ENCODE measurements at places on chromosomes 3 and 15. TPM values are rescaled to one million over a fixed set of nuclear protein-coding genes. Genes with fewer than 3 reads are reported as not detected.

DNA sequence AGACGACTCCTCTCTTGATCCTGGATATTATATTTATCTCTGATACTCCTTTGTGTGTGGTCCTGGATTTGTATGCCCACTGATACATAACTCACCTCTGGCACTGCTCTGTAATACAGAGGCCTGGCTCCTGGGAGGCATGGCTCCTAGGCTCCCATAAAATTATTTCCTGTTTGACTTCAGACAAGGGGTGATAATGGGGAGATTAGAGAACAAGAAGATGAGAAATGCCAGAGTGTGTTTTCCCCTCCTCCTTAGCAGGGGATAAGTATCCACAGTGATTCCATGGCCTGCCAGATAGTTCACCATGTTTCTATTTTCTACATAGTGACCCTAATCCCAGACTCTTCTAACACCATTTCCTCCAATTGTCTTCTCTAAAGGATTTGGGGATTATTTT lies 165.7 kb upstream of the PLSCR5 start:
- DNase-seq, result no peak

The PAQR5 gene
- total RNA-seq, result 0.38 TPM

- peak; percentile 25 for DNase-seq
Measured at GRCh38 chr3:179072100-179072438, 460 bp upstream of the ZMAT3 start.

DNA sequence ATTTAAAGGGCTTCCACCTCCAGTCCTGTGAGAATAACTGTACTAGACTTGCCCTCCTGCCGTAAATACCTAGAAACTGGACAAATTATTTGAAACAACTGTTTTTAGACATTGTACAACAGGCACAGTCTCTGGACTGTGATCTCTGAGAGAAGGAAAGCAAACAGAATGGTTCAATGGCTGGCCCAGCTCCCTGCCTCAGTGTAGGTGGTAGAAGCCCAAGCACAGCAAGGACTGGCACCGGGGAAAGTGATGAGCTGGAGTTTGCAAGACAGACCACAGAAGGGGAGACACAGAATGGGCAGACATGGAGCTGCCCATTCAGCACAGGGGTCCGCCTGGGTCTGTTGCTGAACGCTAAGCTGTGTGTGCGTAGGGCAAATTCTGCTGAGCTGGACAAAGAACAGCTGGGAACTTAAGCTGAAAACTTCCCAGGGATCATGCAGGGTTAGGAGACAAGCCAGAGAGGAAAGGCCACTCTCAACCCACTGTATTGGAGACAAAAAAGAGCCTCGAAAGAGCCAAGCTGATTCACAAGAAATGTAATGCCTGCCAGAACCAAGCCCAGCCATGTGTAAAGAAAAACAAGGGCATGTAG lies 52.6 kb upstream of the SEC61A1 start:
- no peak for DNase-seq

The PIERCE2 gene
- 6.8 TPM for total RNA-seq

The TMEM45A gene
- 2.3 TPM for total RNA-seq

GRCh38 chr3:58996730-58997129 lies 53.1 kb downstream of the CFAP20DC start:
- DNase-seq, result no peak

- no peak for DNase-seq
Measured at GRCh38 chr3:143236226-143236964, 116.8 kb downstream of the CHST2 start.

DNA sequence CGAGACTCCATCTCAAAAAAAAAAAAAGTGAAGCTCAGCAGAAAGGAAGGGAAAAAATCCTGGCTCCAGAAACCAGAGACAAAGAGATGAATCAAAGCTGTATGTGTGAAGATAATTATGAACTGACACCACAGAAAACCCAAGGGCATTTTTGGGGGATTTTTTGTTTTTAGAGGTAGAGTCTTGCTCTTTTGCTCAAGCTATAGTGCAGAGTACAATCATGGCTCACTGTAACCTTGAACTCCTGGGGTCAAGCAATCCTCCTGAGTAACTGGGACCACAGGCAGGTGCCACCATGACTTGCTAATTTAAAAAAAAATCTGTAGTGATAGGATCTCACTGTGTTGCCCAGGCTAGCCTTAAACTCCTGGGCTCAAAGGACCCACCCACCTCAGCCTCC lies 22.8 kb downstream of the HCLS1 start:
- DNase-seq, result no peak

GRCh38 chr3:30511524-30512251 lies 94.7 kb upstream of the TGFBR2 start:
- no peak for DNase-seq

DNA sequence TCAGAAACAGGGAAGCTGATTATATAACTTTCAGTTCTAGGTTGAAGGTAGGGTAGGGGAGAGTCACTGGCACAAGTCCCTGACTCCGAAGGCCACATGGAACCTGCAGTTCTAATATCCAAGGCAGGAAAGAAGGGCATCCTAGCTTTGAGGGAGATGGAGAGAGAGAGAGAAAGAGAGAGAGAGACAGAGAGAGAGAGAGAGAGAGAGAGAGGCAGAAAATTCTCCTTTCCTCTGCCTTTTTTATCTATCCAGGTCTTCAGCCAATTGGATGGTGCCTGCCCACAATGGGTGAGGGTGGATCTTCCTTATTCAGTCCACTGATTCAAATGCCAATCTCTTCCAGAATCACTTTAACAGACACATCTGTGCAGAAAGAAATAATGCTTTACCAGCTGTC lies 35.7 kb upstream of the TMEM45A start:
- DNase-seq, result no peak

The MOBP gene
- not detected for total RNA-seq

The SIDT1 gene
- total RNA-seq, result 1.3 TPM

The ZNF662 gene
- 4.0 TPM for total RNA-seq

DNA sequence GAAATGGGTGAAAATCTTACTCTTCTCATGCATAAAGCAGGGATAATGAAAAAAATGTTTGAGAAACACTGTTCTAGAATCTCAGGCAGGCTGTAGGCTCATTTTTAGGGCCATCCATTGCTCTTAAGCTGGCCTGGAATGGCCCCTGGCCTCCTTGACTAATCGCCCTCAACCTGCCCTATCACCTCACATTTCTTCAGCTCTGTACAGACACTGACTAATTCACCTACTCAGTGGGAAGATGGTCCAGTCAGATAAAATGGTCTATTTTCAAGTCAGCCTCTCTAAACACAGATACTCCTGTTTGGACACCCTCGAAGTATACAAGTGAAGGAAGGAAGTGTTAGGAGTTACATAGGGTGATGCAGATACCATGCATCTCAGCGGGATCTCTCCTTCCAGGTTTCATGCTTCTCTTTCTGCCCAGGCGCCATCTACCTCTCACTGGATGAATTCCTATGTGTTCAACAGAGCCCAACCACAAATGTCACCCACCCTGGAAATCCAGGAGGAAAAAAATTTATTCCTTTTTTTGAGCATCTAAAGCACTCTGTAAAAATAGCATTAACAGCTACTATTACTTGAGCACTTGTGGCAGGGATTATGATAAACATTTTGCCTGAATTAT lies 12.1 kb downstream of the FMN1 start:
- no peak for DNase-seq

- peak; percentile 71 for DNase-seq
Measured at GRCh38 chr15:70605606-70606410, 157.6 kb downstream of the UACA start.

The FMN1 gene
- total RNA-seq, result 5.5 TPM

GRCh38 chr15:92025706-92026270 lies 172.3 kb downstream of the SLCO3A1 start:
- DNase-seq, result no peak

- no peak for DNase-seq
Measured at GRCh38 chr3:79351699-79352098, 416.1 kb downstream of the ROBO1 start.

DNA sequence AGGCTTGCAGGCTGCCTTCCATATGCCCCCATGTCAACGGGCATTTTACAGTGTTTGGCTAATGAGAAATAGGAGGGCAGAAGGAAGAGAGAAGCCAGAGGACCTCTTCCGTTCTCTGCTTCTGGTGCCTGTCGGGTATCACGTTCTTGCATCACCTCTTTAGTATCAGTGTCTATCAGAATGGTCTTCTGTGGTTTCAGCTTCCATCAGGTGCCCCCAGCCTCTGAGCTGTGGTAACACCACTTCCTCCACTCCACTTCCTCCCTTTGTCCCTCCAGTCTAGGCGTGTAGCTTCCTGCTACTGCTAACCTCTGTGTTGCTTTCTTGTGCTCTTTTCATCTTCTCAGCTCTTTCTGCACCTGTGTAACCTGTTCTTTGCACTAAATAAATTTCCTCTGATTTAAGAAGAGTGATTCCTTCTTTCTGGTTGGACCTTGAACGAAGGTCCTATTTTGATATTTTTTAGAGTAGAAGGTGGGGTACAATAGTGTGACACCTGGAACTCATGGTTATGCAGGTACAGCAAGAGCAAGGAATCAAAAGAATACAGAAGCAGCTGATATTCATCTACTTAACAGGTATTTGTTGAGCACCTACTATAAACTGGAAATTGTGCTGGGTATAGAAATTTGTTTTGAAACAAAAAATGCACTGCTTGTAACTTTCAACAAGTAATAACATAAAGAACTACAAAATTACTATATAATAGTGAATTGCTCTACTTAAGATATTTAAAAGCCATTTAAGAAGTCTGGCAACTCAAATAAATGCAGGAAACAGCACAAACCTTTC lies 27.4 kb upstream of the FOXB1 start:
- DNase-seq, result no peak

The ANKUB1 gene
- not detected for total RNA-seq

DNA sequence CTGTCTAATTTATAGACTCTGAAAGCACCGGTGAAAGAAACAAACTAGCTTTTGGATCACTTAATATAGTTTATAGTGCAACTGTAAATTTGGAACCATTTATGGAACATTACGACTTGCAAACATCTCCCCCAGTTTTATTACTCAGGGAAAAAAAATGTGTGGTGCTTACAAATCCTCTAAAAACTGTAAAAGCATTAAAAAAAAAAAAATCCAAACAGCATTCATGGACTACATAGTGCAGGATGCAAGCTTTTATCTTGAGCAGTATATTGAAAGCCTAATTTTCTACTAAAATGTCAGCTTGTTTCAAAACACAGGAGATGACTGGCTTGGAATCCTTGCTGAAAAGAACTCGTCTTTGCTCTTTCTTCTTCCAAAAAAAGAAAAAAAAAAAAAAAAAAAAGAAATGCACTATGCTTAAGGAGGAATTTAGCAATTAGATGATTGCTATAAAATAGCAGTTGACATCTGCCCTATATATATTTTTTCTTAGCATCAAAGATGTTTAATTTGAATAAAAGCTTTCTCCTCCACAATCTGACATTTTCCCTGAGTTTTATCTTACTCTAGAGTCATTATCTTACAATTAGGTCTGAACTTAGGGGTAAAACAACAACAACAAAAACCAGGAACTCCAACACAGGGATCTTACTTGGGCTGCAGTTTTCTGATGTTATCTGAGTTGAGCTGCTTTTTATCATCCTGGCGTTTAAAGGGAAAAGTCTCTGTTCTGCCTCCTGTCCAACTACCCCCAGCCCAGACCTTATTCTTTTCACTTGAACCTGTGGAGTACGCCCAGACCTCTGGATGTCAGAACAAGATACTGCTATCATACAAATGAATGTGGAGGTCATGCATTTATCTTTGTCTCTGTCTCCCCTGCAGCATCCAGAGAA lies 62.6 kb upstream of the PDZRN3 start:
- no peak for DNase-seq

- no peak for DNase-seq
Measured at GRCh38 chr3:174767406-174767805, 91.7 kb upstream of the NAALADL2 start.

DNA sequence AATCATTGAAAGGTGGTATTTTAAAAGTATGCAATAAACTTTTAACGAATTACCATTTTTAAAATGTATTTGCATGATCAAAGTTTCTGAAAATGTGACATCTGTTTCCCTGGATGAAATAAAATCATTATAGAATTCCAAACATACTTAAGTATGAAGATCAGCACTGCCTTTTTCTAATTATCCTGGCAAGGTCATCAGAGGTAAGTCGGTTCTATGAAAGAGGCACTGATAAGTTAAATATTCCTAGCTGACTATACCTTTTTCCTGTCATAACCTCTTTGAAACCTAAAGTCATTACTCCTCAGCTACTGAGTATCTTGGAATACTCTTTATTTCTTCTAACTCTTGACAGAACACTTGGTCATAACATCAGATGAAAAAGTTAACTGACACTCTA lies 406.1 kb upstream of the ALCAM start:
- DNase-seq, result no peak

- DNase-seq, result no peak
Measured at GRCh38 chr15:58669108-58669507, 80.4 kb downstream of the ADAM10 start.

All from heart right ventricle (tissue), 16 donors.